ENCODE measurements at places on chromosomes 2 and 18.

- no peak for DNase-seq
These were observed 257.3 kb downstream of the NBAS start for GRCh38 chr2:15303874-15304273.

DNA sequence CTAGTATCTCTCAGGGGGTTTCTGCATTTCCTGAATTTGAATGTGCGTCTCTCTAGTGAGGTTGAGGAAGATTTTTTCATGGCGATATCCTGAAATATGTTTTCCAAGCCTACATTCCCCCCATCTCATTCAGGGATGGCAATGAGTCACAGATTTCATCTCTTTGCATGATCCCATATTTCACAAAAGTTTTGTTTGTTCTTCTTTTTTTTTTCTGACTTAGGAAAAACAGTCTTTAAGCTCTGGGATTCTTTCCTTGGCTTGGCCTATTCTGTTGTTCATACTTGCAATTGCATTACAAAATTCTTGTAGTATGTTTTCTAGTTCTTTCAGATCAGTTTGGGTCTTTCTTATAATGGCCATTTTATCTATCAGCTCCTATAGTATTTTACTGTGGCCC lies 136.5 kb downstream of the DSEL start:
- no peak for DNase-seq

- DNase-seq, result no peak
These were observed 47.6 kb downstream of the COL5A2 start for GRCh38 chr2:189131991-189132390.

DNA sequence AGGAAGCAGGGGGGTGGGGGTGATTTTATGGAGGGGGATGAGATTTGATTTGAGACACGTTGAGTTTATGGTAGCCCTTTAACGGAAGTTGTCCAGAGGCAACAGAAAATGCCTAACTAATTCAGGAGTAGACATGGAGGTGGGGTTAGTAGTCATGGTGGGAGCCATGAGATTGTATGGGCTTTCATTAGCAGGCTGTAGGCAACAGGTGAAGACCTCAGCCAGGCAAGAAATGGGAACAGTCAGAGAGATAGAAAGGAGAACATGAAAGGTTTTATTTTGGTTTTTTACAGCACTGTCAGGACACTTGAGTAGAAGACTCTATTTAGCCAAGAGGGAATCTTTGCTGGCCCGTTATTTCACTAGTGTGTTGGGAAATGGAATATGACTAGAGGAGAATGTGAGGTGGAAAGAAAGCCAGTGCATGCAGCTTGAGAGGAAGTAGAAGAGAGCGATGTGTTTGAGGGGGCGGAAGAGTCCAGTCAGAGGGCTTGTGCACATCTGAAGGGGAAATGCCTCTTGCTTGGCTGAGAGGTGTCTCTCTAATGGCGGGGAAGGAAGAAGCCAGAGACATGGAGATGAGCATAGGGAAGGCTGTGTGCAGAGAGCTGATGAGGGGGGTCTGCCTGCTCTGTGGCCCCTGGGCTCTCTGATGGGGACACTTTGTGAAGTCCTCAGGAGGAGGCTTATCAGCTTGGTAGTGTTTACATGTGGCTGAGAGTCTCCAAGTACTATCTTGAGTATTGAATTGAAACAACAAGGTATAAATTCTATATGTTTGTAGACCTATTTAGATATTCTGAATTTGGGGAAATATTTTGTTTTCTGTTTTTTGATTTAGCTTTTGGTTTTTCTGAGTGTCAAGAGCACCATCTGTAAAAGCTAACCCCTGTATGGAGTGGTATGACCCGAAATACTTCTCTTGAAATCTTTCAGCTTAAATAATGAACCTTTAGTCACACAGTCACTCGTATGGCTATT lies 66.9 kb upstream of the ITM2C start:
- DNase-seq, result no peak

GRCh38 chr2:70643715-70644114 lies 90.1 kb upstream of the TGFA start:
- no peak for DNase-seq

DNA sequence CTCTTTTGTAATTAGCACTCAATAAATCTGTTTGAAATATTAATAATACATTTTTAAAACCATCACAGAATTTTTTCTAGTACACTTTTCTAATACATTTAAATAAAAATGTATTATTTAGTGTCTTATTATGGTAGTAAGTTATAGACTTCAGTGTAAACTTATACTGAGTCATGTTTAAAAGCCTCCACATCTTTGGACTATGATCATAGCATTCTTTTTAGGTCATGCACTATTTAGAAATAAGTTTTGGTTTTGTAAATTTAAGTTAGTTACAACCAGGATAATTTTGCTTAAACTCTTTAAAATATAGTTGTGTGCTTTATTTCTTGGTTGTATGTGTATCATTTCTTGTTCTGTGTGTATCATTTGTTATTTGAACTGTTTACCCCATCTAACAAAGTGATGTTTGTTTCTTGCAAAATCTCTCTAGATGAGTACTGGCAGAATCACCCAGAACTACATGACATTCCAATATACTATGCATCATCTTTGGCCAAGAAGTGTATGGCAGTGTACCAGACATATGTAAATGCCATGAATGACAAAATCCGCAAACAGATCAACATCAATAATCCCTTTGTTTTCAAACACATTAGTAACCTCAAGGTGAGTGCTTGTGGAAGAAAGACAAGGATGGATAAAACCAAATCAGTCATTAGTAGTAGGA lies 16.7 kb downstream of the CPSF3 start:
- no peak for DNase-seq

DNA sequence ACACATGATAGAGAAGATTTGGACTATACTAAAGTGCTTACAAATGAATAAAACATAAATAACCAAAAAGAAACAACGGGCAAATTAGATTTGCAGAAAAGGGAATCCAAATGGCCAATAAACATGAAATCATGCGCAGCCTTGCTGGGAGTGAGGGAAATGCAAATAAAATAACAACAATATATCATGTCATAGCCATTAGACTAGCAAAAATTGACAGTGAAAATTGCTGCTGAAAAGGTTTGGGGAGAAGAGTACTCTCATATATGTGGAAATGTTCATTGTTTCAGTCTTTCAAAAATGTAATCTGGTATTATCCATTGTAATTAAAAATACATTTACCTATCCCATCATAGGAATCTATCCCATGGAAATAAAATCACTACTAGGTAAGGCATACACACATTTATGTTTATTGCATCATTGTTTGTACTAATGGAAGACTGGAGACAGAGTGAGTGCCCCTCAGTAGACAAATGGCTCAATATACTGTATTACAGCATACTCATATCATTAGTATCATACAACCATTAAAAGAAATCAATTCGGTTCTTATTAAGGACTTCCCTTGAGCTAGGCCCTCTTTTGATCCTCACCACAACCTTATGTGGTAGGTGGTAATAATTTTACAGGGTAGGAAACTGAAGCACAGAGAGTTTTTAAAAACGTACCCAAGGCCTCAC lies 94.1 kb upstream of the MSTN start:
- no peak for DNase-seq

GRCh38 chr2:81093031-81093430 lies 788.5 kb upstream of the LRRTM1 start:
- DNase-seq, result no peak

GRCh38 chr2:198874472-198874858 lies 583.3 kb downstream of the SATB2 start:
- DNase-seq, result no peak

- DNase-seq, result no peak
These were observed 388.8 kb downstream of the CBLN2 start for GRCh38 chr18:72155327-72155726.

DNA sequence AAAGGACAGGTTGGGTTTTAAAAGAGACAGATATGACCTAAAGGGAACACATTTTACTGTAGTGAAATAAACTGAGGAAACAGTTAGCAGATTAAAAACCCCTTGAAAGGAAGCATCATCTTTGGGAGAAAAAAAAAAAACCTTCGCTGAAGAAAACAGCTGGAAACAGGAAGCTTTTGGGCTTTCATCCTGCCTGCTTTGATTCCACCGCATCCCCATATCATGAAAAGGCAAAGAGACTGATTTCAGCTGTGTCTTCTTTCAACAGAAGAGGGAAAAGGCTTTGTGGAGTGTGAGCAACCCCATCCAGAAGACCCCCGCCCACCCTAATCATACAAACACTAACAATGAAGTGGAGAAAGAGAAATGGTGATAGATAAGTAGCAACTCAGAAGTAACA lies 86.4 kb downstream of the TCF4 start:
- DNase-seq, result no peak

DNA sequence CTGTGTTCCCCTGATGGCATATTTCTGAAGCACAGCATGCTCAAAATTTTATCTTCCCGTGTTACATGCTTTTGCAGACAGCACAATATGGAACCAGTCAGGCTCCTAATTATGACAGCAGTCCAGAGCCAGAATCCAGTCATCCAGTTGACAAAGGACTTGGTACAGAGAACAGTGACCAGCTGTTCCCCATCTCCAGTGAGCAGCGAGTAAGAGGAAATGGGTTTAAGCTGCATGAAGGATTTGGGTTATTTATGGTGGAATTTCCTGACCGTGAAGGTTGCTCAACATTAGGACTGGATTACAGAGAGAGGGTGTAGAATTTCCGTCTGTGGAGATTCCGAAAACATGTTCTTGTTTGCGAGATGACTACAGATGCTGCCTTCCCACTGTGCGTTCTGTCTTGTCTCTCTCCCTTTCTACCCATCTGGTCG lies 24.4 kb downstream of the SGPP2 start:
- DNase-seq, result no peak

DNA sequence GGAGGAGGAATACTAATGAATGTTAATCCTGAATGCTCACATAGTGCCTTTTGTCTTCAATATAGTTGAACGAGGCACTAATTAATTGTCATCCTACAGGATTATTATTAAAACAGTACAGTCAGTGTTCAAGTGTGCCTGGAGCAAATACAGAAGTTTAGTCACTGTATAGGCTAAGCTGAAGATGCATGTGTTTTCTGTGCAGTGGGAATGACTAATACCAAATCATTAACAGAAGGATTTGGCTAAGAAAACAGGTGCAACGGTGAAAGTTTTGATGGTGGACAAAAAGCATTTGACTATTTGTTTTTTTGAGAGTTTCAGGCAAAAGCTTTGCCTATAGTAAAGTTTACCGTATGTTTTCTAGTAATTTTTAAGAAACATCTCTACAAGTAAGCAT lies 62.8 kb downstream of the DCC start:
- no peak for DNase-seq

- DNase-seq, result no peak
These were observed 292.7 kb downstream of the BCL11A start for GRCh38 chr2:60260639-60261296.

DNA sequence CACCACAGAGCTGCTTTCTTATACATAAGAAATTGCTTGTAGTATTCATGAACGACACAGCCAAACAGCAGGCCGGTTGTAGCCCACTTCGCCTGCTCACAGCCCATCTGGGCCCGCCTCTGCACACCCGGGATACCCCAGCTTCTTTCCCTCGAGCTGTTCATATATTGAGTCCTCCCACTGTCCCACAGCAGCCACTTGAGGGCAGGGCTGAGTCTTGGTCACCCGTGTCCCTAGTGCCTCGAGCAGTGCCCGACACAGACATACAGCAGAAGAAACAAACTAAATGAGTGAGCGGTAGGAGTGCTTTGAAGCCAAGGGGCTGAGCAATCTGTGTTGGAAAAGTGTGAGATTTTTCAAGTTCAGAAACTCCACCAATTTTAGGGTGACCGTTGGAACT lies 251.4 kb downstream of the KLHL29 start:
- DNase-seq, result no peak

DNA sequence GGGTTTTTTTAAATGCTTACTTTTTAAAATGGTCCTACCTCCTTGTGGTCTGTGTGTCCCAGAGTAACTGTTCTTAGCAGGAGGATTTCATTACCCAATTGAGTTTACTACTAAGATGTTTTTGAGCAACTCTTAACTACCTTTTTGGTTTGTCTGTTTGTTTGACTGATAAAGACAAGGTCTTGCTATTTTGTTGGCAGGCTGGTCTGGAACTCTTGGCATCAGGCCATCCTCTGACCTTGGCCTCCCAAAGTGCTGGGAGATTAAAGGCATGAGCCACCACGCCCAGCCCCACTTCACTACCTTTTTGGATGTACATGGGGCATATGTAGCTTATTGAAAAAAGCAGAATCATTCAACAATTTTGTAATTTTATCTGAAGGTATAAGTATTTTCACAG lies 14.9 kb downstream of the MRPS9 start:
- no peak for DNase-seq

- DNase-seq, result no peak
These were observed 169.2 kb downstream of the GLI2 start for GRCh38 chr2:120904830-120905234.

GRCh38 chr2:150482111-150482510 lies 5.4 kb downstream of the RND3 start:
- no peak for DNase-seq

- no peak for DNase-seq
These were observed 90.9 kb downstream of the GPD2 start for GRCh38 chr2:156526950-156527636.

DNA sequence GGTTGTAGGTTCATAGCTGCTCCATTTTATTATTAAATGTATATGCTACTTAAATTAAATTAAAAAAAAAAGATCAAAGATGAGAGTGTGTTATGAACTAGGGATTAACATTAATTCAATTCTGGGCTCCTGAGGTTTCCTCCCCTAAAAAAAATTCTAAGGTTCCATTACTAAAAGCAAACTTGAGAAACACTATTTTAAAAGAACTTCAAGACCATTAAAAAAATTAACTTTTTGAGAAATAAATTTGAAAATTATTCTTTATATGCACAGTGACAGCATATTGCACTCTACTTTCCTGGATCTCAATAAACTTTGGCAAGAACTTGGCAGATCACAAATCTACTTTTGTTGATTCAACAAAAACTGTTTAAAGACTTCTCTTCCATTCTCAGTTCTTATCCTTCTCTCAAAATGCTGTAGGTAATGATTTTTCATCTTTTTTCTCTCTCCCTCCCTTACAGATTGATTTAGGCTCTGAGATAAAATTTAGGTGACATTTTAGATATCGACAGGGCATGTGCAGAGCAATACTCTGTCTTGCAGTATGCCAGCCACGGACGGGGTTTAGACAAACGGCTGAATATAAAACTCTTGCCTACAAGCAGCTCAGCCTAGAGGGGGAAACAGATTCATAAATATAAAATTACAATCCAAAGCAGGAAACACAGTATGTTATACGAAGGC lies 592 bp upstream of the MARS2 start:
- DNase-seq, result no peak

- no peak for DNase-seq
These were observed 10.1 kb upstream of the CCDC138 start for GRCh38 chr2:108776475-108776874.

DNA sequence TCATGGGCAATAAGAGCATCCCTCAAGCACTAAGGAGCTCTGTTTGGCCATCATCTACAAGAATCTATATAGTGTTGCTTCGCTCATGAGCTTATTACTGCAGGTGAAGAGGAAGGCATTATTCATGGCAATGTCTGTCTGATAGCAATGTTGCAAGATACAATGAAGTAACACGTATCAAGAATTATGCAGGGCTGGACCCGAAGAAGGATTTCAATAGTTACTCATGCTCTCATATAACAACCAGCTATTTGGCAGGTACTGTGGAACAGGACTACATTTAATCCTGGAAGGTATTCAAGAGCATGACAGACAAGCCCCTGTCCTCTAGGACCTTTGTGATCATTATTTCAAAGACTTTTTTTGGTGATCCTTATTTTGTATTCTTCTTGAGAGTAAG lies 109.6 kb downstream of the LAMA3 start:
- no peak for DNase-seq

- no peak for DNase-seq
These were observed 34.0 kb downstream of the CCDC195 start for GRCh38 chr2:224682134-224682533.
